ENCODE measurements at places on chromosomes 11 and 22. TPM values are rescaled to one million over a fixed set of nuclear protein-coding genes. Genes with fewer than 3 reads are reported as not detected.

DNA sequence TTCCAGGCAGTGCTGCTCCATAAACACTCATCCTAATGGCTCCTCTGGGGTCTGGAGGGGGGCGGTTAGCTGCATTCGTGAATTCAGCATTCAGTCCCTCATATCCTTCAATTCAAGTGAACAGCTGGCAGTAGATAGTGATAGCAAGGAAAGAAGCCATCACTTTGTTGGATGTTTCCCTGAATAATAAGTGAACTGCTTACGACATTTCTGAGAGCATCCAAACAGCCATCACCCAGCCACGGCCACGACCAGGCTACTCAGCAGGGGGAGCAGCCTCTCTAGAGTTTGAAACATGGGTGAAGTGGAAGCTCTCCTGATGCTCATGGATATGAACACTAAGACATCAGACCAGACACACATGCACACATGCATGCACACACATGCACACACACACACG is 163.6 kb downstream of the NTM start:
- DNase-seq: no peak

GRCh38 chr11:116890193-116890592 is 52.8 kb upstream of the APOA1 start:
- no peak for DNase-seq

GRCh38 chr11:75839851-75840250 is 24.8 kb downstream of the UVRAG start:
- DNase-seq: no peak

GRCh38 chr11:94968334-94968958 is 4.9 kb downstream of the CWC15 start:
- no peak for DNase-seq

- DNase-seq: peak; percentile 53
Observed at GRCh38 chr11:94602430-94603372, 35.5 kb downstream of the PIWIL4 start.

- DNase-seq: no peak
Observed at GRCh38 chr11:125279676-125280418, 115.3 kb downstream of the PKNOX2 start.

DNA sequence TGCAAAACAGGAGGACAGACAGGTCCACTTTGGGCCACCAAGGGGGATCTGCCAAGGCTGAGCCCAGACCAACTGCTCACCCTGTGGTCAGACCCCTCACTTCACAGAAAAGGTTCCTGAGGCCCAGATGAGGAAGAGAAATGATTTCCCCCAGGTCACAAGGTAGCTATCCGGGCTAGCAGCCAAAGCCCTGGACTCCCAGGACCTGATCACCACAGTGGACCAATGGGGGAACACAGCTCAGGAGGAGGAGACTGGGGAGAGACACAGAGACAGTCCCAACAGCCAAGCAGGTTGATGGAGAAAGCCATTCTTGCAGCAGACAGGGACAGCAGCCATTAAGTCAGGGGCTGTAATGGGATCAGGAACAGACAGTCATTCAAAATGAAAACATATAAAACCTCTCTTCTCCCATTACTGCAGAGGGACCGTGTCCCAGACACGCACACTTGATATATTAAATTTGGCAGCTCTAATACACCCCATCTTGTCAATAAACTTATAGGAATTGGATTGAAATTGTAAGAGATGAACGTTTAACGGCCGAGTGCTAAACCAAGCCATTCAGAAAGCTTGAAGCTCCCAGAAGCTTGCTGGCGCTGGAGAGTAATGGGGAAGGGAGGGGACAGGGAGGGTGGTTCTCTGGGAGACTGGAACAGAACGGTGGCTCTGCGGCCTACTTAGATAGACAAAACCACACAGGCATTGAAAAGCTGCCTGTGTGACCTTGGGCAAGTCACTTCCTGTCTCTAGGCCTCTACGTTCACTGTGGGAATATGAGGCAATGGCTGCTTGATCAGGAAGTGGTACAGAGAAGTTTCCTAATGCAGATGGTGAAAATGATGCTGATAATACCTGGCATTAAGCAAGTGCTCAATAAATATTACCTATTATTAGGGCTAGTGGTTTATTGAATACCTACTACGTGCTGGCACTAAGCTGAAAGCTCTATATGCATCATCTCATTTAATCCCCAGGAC is 16.0 kb downstream of the ZMAT5 start:
- no peak for DNase-seq

DNA sequence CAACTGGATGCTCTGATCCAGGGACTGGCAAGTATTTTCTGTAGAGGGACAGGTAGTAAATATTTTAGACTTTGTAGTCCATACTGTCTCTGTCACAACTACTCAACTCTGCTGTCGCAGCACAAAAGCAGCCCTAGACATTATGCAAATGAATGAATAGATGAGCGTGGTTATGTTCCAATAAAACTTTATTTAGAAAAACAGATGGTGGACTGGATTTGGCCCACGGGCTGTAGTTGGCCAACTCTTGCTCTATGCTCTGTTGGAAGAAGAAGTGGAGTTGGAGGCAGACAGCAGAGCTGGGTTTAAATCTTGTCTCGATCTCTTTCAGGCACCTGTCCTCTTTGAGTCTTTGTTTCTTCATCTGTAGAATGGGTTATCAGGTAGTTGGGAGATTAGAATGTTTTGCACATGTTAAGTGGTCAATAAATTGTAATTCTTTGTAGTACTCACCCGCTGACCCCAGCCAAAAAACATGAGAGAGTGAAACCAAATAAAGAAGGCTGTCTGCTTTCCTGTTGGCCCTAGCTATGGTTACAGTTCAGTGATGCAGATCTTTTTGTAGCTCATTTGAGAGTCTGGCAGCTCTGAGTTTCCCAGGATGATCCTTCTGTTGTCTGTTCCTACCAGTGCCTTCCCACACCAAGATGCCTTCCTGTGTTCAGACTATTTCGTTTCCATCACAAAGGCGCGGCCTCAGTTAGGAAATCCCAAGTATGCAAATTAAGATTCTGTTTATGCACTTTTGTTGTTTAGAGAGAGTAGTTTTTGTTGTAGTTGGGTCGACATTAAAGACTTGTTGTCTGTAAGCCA is 198.1 kb upstream of the SEZ6L start:
- no peak for DNase-seq

- DNase-seq: no peak
Observed at GRCh38 chr22:25165785-25166184, 33.9 kb upstream of the CRYBB3 start.

DNA sequence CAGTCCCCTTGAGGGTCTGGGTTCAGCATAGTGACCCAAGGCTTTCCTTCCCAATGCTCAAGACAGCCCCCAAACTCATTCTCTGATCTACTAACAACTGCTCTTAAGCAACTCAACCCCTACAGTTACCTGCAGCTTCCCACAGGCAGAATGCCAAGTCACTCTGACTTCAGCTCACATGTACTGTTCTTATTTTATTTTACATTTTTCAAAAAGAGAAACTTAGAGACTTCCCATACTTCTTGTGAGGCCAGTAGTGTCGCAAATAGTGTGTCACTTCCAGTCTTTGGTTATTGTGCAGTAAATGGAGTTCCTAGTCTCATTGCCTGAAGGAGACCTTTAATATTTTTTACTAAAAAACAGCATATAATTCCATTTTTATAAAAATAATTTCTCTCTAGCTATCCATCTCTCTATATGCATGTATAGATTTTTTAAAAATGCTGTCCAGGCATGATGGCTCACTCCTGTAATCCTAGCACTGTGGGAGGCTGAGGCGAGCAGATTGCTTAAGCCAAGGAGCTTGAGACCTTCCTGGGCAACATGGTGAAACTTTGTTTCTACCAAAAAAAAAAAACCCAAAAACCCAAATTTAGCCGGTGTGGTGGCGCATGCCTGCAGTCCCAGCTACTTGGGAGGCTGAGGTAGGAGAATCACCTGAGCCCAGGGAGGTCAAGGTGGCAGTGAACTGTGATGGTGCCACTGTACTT is 41.8 kb downstream of the ENTHD1 start:
- no peak for DNase-seq

DNA sequence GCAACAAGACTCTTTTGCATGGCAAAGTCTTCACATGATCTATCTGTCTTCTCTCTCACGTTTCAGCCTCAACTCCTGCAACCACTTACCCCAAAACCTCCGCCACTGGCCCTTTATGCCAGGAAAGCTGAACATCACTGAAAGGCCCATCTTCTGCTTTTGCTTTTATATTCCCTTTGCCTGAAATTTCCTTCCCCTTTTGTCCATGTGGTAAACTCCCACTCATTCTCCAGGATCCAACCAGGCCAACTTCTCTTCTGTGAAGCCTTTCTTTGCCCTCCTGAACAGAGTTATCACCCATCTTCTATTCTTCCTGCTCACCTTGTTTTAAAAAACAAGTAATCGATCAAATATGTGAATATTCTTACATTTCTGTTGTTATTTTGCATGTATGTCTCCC is 117.8 kb downstream of the WNT11 start:
- DNase-seq: no peak

OTOG gene
- polyA plus RNA-seq: 0.32 TPM

ASCC2 gene
- polyA plus RNA-seq: 41.1 TPM

PNPLA3 gene
- 1.2 TPM for polyA plus RNA-seq
